ENCODE measurements at places on chromosomes 11 and 22.

DNA sequence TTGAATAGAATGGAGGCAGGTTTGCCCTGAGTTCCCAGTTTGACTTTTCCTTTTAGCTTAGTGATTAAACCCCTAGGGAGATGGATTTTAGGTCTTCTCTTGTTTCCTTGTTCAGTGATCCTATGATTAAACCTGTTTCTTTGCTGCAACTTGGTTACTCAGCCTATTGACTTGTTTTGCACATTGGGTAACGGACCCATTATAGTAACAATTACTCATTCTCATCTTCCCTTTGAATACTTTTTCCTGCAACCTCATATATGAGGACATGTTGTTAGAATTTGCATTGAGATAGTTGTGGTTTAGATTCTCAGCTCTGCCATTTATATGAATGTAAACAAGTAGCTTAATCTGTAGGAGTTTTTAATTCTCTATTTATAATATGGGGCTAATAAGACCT lies 489.2 kb upstream of the CNTN5 start:
- no peak for DNase-seq

- DNase-seq = no peak
Measured at GRCh38 chr11:70913715-70914231, 338.6 kb downstream of the SHANK2 start.

DNA sequence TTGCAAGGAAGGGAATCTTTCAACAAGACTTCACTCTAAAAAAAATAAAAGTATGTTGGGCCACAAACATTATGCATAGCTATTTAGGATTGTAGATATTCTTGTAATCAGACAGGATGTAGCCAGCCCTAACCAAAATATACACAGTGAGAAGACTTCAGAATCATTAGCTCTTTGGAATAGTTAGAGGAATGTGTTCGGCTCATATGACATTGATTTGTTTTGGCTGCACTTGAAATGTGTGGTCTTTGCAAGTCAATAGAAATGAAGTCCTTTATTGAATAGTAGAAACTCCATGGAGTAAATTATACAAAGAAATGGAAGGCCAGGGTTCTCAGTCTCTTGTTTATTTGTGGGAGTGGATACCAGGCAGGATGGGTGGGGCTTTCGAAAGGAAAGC lies 692.1 kb downstream of the NTM start:
- DNase-seq = no peak

GRCh38 chr11:73283276-73284000 lies 11.3 kb downstream of the P2RY6 start:
- no peak for DNase-seq

DNA sequence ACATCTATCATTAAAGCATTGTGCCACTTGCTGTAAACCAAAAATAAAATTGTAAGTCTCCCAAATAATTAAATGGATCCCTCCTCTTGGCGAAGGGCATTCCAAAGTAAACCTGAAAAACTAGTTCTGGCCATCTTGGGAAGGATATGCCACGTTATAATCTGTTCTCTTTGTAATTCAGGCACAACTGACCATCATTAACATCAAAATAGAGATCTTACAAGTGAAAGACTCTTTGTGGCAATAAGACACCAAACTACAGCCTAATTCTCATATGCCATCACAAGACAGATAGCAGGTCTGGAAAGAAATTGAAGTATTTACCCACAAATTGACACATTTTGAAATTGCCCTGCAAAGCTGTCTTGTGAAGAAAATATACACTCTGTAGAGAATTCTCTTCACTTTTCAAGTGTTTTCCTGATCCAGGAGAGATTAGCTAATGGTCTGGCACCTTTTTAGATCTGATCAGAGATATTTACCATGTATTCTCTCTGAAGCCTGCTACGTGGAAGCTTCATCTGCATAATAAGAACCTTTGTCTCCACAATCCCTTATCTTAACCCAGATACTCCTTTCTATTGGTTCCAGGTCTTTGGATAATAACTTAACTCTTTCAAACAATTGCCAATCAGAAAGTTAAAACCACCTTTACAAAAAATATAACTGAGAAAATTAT lies 630.4 kb upstream of the CCDC179 start:
- no peak for DNase-seq

GRCh38 chr22:17164392-17165024 lies 5.4 kb upstream of the HDHD5 start:
- DNase-seq = no peak

DNA sequence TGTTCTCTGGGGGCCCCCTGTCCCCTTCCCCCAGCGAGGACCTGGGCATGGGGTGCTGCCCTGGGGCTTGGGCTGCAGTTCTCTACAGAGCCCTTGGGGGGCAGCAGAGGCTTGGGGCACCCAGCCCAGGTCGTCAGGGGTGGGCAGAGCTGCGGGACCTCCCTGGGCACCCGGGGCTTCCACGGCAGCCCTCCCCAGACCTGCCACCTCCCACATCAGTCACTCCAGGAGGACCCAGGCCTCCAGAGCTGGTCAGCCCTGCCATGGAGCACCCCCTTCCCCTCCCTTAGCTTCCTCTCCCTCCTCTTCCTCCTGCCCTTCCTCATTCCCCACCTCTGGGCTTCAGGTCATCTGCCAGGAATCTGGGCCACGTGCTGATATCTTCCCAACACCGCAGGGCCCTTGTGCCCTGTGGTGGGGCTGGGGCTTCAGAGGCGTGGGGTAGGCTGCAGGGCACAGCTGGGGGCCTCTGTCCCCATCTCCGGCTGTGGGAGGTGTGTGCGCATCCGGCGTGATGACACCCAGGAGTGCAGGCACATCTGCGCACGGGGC lies 5.8 kb downstream of the TSPAN4 start:
- no peak for DNase-seq

GRCh38 chr22:33873186-33873585 lies 47.1 kb downstream of the LARGE1 start:
- DNase-seq = no peak

DNA sequence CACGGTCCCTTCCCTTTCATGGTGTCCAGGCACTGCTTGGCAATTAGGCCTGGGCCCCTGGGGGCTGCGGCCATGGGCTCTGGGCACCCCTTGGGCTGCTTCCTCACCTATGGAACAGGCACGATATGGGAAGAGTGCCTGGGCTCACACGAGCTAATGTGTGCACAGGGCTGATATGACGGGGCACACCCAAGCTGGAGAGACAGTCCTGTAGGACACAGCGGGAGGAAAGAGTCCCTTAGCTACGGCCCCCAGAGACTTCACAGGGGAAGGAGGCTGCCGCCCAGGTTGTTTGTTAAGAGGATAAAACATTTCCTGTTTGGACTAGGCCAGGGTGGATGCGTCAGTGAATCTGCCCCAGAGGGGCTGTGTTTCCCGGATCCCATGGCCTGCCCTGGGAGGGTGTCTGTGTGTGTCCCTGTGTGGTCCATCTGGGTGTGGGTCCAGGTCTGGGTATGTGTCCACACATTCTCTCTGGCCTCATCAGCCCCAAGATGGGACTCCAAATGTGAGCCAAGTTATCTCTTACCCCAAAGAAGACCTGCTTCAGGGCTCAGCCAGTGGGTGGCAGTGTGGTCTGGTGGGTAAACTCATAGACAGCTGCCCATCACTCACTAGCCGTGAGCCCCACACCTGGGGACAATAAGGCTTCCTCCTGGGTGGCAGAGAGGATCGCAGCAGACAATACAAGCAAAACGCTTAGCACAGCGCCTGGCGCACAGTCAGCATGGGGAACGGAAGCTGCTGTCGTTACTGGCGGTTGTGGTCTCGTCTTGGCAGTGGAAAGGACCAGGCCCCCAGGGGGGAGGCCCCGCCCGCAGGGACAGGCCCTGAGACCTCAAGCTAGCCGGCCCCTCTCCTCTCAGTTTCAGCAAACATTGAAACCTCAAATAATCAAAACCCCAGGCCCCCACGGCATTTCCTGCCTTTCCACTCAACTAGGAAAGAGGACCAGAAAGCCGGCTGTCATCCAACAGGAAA lies 3.2 kb upstream of the EMID1 start:
- DNase-seq = no peak

DNA sequence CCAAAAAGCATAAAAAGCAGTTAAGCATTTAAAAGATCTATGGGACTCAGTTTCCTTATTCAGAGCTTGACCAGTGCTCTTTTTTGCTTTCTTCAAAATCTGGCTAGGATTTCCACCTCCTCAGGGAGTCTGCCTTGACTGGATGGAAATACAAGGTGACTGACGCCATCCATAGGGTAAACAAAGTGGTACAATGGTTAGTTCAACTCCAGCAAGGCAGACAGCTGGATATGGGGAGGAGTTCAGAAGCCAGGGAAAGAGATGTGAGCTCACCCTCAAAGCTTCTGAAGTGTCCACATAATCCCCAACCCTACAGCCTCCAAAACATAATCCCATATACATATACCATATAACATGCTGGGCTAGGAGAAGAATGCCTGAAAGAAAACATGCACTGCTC lies 52.0 kb downstream of the KIRREL3 start:
- DNase-seq = no peak

- DNase-seq = no peak
Measured at GRCh38 chr11:72083414-72083813, 2.8 kb downstream of the LRRC51 start.

- no peak for DNase-seq
Measured at GRCh38 chr11:130179396-130180306, 20.1 kb downstream of the ST14 start.

DNA sequence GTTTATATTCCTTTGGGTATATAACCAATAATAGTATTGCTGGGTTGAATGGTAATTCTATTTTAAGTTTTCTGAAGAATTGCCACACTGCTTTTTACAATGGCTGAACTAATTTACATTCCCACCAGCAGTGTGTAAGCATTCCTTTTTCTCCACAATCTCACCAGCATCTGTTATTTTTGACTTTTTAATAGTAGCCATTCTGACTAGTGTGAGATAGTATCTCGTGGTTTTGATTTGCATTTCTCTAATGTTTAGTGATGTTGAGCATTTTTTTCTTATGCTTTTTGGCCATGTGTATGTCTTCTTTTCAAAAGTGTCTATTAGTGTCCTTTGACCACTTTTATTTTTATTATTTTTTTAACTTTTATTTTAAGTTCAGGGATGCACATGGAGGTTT lies 275.3 kb downstream of the METTL15 start:
- no peak for DNase-seq

GRCh38 chr11:16917941-16918340 lies 96.3 kb downstream of the PLEKHA7 start:
- DNase-seq = no peak
